ENCODE measurements at places on chromosomes 5 and 9.

DNA sequence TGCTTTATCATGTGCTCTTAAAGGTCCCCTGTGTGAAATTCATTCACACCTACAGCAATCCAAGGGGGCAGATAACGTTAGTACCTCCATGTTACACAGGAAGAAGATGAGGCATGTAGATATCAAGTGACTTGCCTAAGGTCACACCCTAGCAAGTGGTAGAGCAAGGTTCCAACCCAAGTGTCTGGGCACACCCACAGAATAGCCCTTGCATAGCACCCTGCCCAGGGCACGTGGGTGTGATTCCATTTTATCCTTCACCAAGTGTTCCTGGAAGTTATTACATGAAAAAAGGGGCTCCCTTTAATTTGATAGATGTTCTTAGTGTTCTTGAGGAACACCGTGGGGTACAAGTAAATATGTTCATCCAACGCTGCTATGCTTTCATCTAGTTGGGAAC lies 4.9 kb downstream of the TMEM171 start:
- no peak for DNase-seq

DNA sequence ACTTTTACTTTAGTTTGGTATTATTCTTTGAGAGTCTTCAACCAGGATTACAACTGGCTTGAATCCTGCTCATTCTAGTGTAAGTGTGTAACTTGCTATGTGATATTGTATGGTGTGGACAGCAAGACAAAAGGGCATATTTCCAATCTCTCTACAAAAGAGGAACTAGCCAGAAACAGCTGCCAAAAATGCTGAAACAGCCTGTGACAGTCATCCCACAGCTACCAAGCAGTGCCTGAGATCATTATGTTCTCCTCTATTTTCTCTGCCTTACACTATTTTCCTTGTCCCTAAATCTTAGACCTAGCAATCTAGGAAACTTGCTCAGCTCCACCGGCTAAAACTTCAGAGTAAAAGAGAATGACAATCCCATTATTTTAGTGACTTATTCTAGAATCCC lies 42.8 kb downstream of the WDR41 start:
- DNase-seq = no peak

DNA sequence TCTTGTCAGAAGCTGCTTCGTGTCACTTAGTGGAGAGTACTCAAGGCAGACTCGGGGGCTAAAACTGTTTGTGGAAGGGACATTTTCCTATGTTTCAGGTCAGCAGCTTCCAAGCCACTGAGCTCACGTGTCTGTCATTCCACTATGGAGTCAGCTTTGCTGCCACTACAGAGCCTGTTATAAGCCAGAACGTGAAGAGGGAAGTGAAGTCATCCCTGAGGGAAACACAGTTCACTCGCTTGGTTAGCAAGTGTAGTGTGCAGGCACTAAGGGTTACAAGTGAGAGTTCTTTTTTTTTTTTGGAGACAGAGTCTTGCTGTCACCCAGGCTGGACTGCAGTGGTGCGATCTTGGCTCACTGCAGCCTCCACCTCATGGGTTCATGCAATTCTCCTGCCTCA lies 24.5 kb upstream of the LTC4S start:
- DNase-seq = no peak

DNA sequence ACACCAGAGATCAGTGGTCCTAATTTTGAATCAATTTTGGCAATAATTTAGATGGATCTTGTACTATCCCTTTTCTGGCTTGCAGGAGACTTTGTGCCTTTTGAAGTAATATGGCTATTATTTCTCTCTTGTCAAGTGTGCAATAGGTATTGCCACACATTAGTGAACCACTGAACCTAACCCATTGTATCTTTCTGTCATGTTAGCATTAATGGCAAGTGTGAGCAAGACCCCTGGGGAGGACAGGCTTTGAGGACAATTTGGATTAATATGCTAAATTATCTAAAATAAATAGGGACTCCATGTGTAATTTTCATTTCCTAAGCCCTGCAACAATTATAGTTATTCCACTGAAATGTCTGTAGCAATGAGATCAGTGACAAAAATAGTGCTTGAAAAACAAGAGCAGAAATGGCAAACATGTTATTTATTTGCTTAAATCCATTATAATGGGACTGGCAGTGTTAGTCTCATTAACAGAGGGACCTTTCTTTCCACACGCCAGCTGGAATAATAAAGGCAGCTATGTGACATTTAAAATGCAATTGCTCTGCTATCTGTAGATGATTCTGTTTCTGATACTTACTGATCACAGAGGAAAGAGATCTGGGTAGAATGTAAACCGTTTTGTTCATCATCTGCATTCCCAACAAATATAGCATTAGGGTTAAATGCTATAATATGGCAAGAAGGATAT lies 753.3 kb upstream of the ZNF608 start:
- no peak for DNase-seq

DNA sequence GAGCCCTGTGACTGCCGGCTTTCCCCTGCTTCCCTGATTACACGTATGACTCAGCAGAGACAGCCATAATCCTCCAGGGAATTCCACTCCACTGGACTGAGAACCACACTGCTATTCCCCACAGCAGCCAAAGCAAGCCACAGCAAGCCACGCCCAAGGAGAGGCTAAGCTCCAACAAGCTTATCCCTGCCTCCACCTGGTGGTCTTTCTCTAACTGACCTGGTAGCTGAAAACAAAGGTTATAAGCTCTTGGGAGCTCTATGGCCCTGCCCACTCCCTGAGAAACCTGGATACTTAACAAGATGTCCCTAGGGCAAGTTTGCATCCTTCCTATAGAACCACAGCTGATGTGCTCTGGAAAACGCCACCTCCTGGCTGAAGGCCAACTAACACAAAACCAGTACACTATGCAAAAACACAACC lies 613.7 kb upstream of the CDH18 start:
- DNase-seq = no peak

GRCh38 chr9:13061390-13061789 lies 218.1 kb downstream of the MPDZ start:
- DNase-seq = no peak

GRCh38 chr5:121156565-121156964 lies 692.5 kb downstream of the PRR16 start:
- no peak for DNase-seq

GRCh38 chr5:118397236-118397635 lies 591.1 kb downstream of the DTWD2 start:
- no peak for DNase-seq

GRCh38 chr9:136237486-136238341 lies 7.9 kb downstream of the QSOX2 start:
- DNase-seq = no peak

GRCh38 chr9:76405868-76406267 lies 11.6 kb upstream of the RFK start:
- DNase-seq = no peak

- no peak for DNase-seq
These were observed 43.6 kb upstream of the PCSK1 start for GRCh38 chr5:96476654-96477053.

GRCh38 chr5:37552161-37552560 lies 173.0 kb downstream of the WDR70 start:
- DNase-seq = no peak

- DNase-seq = no peak
These were observed 772.7 kb downstream of the SEMA5A start for GRCh38 chr5:8773046-8773615.

GRCh38 chr9:77018969-77019235 lies 553 bp upstream of the FOXB2 start:
- DNase-seq = no peak

DNA sequence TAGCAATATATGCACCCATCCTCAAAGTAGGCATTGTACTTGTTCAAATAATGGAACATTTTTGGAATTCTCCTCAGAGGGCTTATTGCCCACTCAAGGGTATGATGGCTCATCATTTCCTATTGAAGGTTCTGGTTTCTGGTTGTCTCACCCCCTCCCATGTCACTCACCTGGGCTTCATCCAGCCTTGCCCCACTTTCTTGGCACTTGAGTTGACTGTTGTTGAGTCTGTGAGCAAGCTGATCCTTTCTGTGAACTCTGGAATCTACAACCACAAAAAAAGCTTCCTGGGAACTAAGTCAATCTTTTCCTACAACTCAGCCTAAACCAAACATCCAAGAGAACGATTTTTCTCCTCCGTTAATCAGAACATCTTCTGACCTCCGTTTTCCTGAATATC lies 73.9 kb upstream of the ANKH start:
- no peak for DNase-seq

- DNase-seq = no peak
These were observed at the start of gene PTPN3 for GRCh38 chr9:109498195-109499092. Gene PTPN3 (minus strand): TSS chr9:109498307. CDS start chr9:109463434, 34,873 bp downstream.

- DNase-seq = no peak
These were observed 130.4 kb upstream of the RFX3 start for GRCh38 chr9:3656224-3656623.

DNA sequence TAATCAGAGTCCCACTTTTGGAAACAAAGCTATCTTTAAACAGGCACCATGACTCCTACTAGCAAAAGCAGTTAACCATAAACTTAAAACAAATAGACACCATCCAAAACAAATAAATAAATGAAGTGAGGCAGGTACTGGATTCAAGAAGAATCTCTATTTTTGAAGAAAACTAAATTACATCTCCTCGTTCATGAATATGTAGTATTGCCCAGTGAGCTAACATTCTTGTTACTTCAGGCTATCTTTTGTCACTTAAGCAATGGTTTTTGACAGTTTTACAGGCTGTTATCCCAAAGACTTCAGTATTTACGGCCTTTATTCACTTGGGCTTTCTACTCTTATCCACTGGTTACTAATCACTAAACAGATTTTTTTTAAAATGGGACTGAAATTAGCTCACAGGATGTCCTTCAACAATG lies 242.5 kb downstream of the MLLT3 start:
- no peak for DNase-seq

GRCh38 chr9:93081081-93081529 lies 14.9 kb upstream of the CARD19 start:
- DNase-seq = no peak

GRCh38 chr5:128825826-128826225 lies 139.5 kb upstream of the SLC27A6 start:
- DNase-seq = no peak

DNA sequence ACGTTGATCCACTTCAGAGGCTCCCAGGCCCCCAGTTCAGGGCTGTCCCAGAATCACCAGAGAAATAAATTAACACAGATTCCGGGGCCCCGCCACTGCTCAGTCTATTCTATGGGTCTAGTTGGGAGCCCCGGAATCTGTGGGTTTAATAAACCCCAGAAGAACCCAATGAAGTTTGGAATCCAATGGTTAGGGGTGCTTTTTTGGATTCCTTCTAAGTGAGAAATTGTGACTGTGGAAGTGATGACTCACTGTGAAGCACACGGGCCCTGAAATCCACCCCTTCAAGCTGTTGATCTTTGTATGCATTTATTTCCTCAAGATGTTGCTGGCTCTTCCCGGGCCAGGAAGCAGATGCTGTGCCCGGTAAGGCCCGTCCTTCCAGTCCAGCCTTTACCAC lies 57.3 kb upstream of the SLC28A3 start:
- no peak for DNase-seq

- DNase-seq = no peak
These were observed 29.1 kb downstream of the FOCAD start for GRCh38 chr9:20713172-20713571.

DNA sequence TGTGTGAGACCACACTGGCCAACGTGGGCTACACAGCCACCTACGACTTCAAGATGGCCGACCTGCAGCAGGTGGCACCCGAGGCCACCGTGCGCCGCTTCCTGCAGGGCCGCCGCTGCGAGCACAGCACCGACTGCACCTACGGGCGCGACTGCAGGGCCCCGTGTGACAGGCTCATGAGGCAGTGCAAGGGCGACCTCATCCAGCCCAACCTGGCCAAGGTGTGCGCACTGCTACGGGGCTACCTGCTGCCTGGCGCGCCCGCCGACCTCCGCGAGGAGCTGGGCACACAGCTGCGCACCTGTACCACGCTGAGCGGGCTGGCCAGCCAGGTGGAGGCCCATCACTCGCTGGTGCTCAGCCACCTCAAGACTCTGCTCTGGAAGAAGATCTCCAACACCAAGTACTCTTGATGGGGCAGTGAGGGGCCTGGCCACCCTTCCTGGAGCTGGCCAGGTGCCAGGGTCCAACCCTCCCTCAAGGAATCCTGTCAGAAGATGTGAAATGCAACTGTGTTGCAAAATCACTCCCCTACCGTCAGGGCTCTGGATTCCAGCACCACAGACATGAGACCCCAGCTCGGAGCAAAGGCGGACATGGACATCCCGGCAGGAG lies 11.1 kb downstream of the DIPK1B start:
- DNase-seq = no peak

DNA sequence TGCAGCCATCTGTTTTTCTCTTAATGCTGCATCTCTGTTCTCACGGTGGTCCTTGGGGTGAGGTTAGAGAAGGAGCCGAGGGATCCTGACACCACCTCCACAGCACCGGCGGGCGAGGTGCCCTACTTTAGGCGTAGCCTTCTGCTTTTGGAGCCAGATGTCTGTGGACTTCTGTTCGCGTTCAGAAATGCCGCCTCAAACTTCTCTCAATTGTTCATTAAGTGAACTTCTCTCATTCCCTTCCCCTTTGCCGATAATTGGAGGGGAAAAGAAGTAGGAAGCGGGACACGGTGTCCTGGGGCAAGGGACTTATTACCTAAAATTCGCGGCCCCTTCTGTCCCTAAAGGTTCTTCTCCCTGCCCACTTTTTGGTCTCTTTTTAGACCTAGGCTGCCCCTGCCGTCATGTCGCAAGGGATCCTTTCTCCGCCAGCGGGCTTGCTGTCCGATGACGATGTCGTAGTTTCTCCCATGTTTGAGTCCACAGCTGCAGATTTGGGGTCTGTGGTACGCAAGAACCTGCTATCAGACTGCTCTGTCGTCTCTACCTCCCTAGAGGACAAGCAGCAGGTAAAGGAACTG lies 455 bp downstream of the KIF20A start:
- DNase-seq = no peak

GRCh38 chr5:93583768-93584595 lies 960 bp downstream of the NR2F1 start:
- DNase-seq = no peak

DNA sequence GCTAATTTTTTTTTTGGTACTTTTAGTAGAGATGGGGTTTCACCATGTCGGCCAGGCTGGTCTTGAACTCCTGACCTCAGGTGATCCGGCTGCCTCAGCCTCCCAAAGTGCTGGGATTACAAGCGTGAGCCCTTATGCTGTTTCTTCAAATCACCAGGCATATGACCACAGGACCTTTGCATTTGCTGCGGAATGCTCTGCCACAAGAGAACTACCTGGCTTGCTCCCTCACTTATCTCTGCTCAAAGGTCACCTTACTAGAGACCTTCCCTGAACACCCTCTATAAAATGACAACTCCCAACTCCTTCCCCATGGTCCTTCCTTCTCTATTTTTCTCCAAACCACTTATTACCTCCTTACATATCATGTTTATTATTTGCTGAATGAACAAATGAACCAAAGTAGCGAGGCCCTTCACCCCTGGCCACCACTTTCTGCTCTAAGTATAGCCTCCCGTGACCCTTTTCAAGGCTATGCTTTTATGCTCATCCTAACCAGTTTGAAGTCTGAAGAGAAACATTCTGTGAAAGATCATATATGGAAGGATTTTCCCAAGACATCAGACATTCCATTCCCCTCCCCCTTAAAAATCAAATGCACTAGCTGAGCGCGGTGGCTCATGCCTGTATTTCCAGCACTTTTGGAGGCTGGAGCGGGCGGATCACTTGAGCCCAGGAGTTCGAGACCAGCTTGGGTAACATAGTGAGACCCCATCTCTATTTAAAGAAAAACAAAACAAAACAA lies 1.3 kb downstream of the ZER1 start:
- no peak for DNase-seq

GRCh38 chr5:73908395-73908794 lies 282.4 kb downstream of the ARHGEF28 start:
- DNase-seq = no peak

GRCh38 chr9:100472788-100473275 lies at the start of gene TMEFF1:
Gene TMEFF1 (plus strand): TSS chr9:100473149. CDS start chr9:100473545, 396 bp downstream.
- DNase-seq = no peak

All from Panc1 (cell line).